ENCODE measurements at places on chromosomes 3 and 15.

DNA sequence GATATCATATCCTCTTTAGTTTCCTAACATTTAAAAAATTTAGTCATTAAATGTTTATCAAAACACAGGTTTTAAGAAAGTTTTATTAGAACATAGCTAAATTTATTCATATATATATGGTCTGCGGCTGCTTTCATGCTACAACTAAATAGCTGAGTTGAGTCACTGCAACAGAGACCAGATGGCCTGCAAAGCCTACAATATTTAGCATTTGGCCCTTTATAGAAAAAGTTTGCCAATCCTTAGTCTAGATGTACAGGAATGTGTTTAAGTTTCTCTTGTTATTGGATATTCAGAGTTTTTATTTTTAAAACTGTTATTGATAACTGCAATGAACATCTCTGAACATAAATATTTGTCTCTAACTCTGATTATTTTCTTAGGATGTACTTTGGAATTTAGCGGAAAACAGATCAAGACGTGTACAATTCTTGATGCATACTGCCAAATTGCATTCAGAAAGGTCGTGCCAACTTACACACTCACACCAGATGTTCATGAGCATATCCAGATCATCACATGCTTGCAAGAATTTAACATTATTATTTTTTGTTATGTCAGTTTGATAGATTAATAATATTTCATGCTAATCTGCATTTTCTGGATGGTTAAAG lies 157.9 kb downstream of the STAC start:
- H3K27ac ChIP-seq: no peak overlapping the region
- H3K27me3 ChIP-seq: no peaks in the 10 kb centered on the region
- H3K4me3 ChIP-seq: no peak overlapping the region
- DNase-seq: peak; percentile 15
- peaks cover 15% of the 10 kb centered on the region for H3K4me1 ChIP-seq

DNA sequence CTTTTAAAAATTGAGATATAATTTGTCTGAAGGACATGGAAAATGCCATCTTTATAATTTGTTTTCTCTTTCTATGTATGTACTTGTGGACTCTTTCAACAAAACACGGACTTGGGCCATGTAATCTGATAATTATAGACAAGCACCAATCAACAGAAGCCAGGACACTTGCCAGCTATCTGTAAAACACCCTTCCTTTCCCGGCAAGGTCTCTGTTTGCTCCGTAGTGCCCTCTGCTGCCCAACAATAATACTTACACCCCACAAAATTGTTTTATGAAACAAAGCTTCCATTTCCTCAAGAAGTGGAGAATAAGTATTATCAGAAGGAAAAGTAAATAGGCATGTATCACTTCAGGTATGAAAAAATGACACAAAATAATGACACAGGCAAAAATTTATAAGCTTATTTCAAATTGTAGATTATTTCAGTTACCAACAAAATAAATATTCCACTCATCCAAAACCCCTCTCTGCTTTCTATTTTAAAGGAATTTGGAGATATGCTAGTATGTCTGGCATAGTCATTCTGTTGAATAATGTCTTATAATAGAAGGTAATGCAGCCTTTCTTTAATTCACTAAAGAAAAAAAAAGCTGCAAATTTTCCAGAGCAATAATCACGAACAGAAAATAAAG lies 32.8 kb downstream of the MYH15 start:
- peak; percentile 81 for DNase-seq
- no peak overlapping the region for H3K4me3 ChIP-seq
- no peaks in the 10 kb centered on the region for H3K36me3 ChIP-seq
- H3K4me1 ChIP-seq: peaks cover 2% of the 10 kb centered on the region

GRCh38 chr3:189534531-189534930 lies 96.7 kb upstream of the TP63 start:
- DNase-seq: no peak
- no peaks in the 10 kb centered on the region for H3K27me3 ChIP-seq
- no peak overlapping the region for H3K4me3 ChIP-seq
- H3K36me3 ChIP-seq: no peaks in the 10 kb centered on the region
- no peaks in the 10 kb centered on the region for H3K4me1 ChIP-seq

DNA sequence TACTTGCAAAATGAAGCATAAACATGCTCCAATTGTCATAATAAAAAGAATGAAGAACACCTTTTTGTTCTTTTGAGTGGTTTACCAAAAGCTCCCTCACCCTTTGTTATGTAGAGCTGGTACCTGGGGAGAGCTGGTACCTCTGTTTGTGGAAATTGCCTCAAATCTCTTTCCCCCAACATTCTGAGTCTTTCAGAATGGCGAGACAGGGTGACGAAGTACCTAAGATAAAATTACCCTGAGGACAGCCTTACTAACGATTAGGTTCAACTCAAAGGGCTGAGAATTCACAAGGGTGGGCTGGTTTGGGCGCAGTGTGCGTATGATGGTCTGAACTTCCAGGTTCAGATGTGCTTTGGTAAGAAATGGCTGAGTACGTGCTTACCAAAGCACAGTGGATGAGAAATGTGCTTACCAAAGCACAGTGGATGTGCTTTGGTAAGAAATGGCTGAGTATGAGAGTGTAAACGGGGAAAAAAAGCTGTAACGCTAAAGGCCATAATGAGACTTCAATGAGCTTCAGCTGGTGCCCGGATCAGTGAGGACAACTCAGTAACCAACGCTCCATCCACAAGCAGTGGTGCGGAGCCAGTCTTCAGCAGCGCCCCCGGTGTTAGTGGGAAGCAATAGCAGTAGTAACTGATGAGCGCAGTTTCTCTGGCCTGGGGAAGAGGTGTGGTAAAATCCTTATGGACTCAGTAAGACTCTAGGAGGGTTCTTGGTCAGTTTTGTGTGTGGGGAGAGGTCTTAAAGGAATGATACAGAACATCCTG lies 72.3 kb upstream of the LRIG1 start:
- H3K36me3 ChIP-seq: no peaks in the 10 kb centered on the region
- no peaks in the 10 kb centered on the region for H3K4me1 ChIP-seq
- no peak overlapping the region for H3K4me3 ChIP-seq

DNA sequence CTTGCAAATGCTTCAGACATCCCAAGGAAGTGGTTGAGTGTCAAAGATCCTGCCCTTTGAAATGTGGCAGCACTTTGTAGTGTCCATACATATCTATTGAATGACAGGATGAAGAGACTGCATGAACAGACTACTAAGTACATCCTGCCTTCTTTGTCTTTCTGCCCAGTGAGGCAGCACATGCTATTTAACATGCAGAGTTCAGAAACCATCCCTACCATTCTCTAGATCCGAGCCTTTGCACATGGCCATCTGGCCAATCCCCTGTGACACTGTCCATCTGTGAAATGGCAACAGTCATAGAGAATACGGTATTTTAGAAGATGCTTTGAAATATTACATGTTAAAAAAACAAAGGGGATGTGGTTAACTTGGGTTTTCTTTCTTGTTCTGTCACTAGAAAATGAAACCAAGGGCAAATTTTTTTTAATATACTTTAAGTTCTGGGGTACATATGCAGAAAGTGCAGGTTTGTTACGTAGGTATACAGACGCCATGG lies 519.6 kb downstream of the NTRK3 start:
- H3K27me3 ChIP-seq: no peaks in the 10 kb centered on the region
- DNase-seq: peak; percentile 44
- H3K4me1 ChIP-seq: peaks cover 49% of the 10 kb centered on the region
- H3K27ac ChIP-seq: peak overlapping the region; percentile 46
- H3K36me3 ChIP-seq: no peaks in the 10 kb centered on the region

DNA sequence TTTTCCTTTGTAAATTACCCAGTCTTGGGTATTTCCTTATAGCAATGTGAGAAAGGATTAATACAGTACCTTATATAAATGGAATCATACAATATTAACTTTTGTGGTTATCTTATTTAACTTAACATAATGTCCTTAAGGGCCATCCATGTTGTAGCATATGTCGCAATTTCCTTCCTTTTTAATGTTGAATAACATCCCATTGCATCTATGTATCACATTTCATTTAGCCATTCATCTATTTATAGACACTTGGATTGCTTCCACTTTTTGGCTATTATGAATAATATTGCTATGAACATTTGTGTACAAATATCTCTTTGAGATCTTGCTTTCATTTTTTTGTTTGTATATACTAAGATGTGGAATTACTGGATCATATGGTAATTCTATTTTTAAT lies 342.2 kb downstream of the PDCD6IP start:
- H3K4me1 ChIP-seq: no peaks in the 10 kb centered on the region
- peak; percentile 1 for DNase-seq

GRCh38 chr3:50342813-50343633 lies 2.4 kb upstream of the RASSF1 start:
- no peaks in the 10 kb centered on the region for H3K27me3 ChIP-seq
- peaks cover 24% of the 10 kb centered on the region for H3K4me1 ChIP-seq
- DNase-seq: no peak

DNA sequence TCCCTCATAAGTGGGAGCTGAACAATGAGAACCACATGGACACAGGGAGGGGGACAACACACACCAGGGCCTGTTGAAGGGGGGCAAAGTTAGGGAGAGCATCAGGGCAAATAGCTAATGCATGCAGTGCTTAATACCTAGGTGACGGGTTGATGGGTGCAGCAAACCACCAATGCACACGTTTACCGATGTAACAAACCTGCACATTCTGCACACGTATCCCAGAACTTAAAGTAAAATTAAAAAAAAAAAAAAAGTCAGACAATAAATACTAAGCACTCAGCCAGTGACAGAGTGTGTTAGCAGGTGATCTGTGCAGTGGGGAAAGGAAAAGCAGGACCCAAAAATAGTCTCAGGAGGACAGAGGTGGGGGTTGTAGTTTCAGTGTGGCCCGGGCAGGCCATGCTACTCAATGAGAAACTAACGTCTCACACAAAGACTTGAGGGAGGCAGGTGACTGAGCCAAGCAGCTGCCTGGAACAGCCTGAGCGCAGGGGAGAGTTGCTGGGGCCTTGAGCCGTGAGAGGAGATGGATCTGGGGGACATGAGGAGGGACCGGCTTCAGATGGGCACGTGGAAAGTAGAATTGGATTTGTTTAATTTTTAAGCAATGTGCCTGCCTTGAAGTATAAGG lies 18.4 kb downstream of the ANKDD1A start:
- H3K27me3 ChIP-seq: no peaks in the 10 kb centered on the region
- H3K4me1 ChIP-seq: no peaks in the 10 kb centered on the region
- DNase-seq: no peak
- no peak overlapping the region for H3K4me3 ChIP-seq
- H3K27ac ChIP-seq: no peak overlapping the region

DNA sequence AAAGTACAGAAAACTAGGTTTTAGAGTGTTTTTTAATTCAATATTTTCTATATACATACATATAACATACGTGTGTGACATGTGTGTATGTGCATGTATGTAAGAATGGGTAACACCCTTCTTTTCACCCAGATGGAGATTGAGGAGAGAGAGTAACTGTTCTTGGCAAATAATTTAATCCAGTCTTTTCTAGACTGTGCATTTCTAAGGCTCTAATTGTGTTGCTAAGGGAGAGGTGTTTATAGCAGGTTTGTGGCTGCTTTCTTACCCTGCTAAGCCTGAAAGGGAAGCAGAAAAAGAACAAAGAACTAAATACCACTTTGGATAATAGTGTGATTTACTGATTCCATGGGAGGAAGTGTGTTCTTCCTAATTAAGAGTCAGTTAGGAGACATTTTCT lies 46.0 kb upstream of the ALDH1L1 start:
- peaks cover 32% of the 10 kb centered on the region for H3K27me3 ChIP-seq
- H3K36me3 ChIP-seq: no peaks in the 10 kb centered on the region
- no peaks in the 10 kb centered on the region for H3K4me1 ChIP-seq
- H3K27ac ChIP-seq: no peak overlapping the region
- no peak overlapping the region for H3K4me3 ChIP-seq

- H3K27me3 ChIP-seq: no peaks in the 10 kb centered on the region
- no peak overlapping the region for H3K27ac ChIP-seq
- no peaks in the 10 kb centered on the region for H3K36me3 ChIP-seq
- H3K4me3 ChIP-seq: no peak overlapping the region
- no peaks in the 10 kb centered on the region for H3K4me1 ChIP-seq
Observed at GRCh38 chr3:40681658-40682055, 156.9 kb downstream of the ZNF621 start.

DNA sequence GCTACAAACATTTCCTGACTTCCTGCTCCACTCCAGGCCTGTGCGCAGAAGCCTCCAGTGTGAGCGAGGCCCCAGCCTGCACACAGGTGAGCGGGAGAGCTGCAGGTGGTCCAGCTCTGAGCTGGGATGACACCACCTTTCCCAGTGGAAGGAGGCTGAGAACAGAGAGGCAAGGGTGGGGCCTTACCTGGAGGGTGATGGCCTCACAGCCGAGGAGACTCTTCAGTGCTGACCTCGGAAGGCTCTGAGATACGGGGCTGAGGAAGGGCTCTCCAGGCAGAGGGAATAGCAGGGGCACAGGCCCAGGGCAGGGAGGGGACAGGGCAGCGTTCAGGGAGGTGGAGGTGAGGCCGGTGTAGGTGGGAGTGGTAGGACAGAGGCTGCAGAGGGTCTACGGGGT lies 70.8 kb downstream of the EFCAB12 start:
- no peak overlapping the region for H3K4me3 ChIP-seq
- H3K27me3 ChIP-seq: no peaks in the 10 kb centered on the region
- H3K36me3 ChIP-seq: no peaks in the 10 kb centered on the region
- no peak for DNase-seq

DNA sequence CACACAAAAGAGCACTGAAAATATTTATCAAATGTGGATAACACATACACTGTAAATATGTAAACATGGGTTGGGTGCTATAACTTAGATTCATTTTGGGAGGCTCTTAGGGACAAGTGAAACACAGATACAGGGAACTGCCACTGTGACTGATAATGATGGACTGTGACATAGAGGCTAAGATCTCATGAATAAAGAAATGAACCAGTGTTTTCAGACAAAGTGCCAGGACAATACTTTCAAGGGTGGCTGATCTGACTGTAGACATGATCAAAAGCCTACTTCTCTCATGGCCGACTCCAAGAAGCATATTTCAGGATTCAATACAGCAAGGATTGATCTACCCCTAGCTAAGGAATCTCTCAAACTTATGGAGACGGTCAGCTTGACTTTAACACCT lies 353.8 kb downstream of the FGF12 start:
- no peaks in the 10 kb centered on the region for H3K4me1 ChIP-seq
- H3K36me3 ChIP-seq: no peaks in the 10 kb centered on the region
- DNase-seq: no peak

DNA sequence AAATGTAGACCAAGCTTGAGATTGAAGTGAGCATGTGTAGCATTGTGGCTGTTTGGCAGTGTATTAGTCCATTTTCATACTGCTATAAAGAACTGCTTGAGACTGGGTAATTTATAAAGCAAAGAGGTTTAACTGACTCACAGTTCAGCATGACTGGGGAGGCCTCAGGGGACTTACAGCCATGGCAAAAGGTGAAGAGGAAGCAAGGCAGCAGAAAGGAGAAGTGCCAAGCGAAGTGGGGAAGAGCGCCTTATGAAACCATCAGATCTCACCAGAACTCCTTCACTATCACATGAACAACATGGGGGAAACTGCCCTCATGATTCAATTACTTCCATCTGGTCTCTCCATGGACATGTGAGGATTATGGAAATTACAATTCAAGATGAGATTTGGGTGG lies 8.6 kb upstream of the CERS3 start:
- no peak overlapping the region for H3K4me3 ChIP-seq
- H3K27ac ChIP-seq: no peak overlapping the region
- H3K27me3 ChIP-seq: peaks cover 2% of the 10 kb centered on the region
- no peaks in the 10 kb centered on the region for H3K36me3 ChIP-seq
- H3K4me1 ChIP-seq: no peaks in the 10 kb centered on the region

GRCh38 chr15:52306270-52306669 lies 10.7 kb upstream of the MYO5C start:
- no peaks in the 10 kb centered on the region for H3K36me3 ChIP-seq
- DNase-seq: peak; percentile 79
- peaks cover 7% of the 10 kb centered on the region for H3K4me1 ChIP-seq
- H3K4me3 ChIP-seq: no peak overlapping the region
- H3K27me3 ChIP-seq: no peaks in the 10 kb centered on the region

All from GM23248 (cell line).